ENCODE measurements at places on chromosomes 3 and 15.

DNA sequence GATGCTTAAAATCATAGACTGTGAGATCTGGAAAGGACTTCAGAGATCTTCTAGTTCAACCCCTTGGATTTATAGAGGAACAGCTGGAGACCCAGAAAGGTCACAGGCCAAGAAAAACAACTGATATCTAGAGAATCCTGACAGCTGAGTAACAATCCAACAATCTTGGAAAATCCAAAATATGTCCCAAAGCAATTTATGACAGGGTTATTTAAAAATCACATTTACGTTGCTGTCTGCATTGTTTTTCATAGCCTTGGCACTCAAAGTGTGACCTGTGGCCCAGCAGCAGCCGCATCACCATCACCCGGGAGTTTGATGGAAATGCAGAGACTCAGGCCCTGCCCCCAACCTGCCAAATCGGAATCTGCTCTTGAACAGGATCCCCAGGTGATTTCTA is 78.8 kb downstream of the FBN1 start:
- DNase-seq: no peak

GRCh38 chr3:195154793-195155535 is 116.0 kb downstream of the XXYLT1 start:
- DNase-seq: no peak

DNA sequence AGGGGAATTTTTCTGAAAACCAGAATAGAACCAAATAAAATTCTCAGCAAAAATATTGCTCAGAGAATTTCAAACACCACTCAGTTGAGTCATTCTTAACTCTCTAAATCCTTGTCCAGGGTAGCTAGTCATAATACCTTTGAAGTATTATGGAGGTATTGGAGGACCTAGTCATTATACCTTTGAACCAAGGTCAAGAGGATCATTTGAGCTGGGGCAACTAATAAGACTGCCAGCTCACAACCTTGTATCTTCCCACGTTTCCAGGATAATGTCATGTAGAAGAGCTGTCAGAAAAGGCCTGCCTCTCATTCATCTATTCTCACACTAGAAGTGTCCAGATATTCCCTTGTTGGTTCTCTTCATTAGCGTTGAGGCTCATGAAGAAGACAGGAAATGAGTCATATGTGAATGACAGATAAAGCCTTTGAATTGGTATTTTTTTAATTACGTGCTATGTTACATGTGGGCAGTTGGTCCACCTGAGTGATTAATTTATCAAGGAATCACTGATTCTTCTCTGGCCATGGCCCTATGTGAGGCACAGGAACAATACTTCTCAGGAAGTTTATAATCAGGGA is 48.3 kb downstream of the TOPAZ1 start:
- DNase-seq: no peak

GRCh38 chr15:51229907-51230330 is 108.5 kb downstream of the CYP19A1 start:
- peak; percentile 52 for DNase-seq

GRCh38 chr3:43496740-43497375 is 125.0 kb downstream of the ANO10 start:
- DNase-seq: no peak

DNA sequence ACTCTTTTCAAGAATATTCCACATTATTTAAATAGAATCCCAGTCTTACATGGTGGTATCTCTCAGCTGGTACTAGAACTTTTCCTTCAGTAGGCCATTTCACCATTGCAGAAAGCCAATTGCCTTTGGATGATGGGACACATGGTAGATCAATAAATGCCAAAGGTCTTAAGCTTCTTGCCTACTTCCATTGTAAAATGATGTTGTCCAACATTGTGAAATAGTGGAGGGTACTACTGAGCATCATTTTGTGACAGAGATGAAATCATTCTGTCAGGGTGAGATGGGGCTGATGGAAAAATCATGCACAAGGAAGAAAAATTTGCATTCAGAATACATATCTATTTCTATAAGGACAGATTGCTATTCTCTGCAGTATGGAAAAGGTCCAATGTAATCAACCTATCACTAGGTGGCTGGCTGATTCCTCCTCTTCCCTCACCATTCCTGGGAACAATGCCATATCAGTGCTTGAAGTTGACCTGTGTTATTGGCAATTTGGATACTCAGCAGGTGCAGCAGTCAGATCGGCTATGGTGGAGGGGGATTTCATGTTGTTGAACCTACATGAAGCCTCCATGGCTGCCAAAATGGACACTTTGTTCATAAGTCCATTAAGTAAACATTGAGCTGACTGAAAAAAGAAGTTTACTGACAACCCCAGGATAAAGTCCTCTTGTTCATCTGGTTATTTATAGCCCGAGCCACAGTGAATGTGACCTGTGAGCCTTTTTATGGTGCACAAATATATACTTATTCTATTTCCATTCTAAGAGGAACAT is 596.9 kb upstream of the ARPP21 start:
- DNase-seq: no peak

DNA sequence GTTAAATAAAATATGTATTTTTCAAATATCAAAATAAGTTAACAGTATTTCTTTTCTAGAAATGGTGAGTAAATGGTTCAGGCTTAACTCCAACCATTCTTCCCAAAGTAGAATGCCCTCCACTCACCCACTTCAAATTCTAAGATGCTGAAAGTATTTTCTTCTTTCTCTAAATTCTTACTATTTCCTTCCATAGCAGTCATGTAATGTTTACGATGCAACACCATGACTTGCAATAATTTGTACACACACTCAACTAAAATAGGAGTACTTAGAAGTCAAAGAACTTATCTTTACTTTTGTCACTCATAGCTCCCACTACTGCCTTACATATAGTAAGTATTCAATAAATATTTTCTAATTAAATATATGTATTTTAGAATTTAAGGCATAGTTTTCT is 65.0 kb downstream of the AQR start:
- no peak for DNase-seq

- no peak for DNase-seq
These were observed 19.9 kb downstream of the DNASE1L3 start for GRCh38 chr3:58190882-58191281.

- no peak for DNase-seq
These were observed 651 bp downstream of the PLSCR2 start for GRCh38 chr3:146468671-146469149.

DNA sequence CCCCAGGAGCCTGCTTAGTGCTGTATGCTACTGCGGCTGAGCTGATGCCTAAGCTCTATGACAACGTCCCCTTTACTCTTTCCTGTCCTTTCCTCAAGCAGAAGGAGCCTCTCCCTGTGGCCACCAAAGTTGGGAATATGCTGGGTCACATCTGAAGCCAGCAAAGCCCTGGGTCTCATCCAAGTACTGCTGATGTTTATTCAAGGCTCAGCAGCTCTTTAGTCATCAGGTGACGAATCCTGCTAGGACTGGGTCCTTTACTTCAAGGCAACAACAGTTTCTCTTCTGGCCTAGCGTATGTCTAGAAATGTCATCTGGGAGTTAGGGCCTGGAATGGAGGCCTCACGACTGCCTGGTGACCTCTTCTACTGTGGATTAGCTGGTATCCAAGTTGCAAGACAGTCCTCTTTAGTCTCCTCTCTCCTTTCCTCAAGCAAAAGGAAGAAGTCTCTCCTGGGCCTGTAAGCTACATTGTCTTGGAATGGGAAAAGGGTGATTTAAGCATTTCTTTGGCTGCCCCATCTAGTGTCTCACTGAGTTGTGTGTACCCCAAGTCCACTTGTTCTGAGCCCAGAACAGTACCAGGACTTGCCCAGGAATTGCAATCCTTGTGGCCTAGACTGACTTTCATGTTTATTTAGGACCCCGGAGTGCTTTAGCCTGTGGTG is 63.9 kb downstream of the TNFAIP8L3 start:
- DNase-seq: no peak

- DNase-seq: no peak
These were observed 21.0 kb upstream of the PCSK6 start for GRCh38 chr15:101510212-101511197.

DNA sequence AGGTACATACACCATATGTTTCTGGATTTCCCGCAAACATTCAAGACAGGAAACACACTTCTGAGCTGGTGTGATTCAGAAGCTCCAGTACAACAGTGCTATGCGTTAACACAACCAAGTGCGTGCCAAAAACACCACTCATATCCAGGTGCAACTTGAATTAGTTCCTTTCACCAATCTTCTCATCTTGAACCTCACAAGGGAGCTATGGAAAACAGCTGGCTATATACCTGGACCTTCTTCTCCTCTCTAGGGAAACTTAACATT is 31.3 kb downstream of the SUSD5 start:
- DNase-seq: no peak

DNA sequence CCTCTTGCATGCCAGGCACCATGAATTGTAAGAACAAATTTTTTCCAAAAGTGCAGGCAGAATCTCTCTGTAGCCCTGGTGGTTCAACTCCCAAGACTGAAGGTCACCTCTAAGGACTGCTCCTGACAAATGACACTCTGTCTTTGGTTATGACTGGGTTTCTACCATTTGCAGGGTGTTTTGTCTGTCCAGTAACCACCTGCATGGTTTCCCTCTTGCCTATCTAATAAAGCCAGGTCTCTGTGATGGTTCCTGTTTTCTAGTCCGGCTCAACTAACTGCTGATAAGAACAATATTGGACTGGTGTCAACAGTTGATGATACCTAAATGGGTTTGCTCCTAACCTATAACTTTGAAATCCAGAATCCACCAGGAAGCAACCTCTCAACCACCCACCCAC is 43.7 kb downstream of the ATP8B4 start:
- DNase-seq: no peak

- DNase-seq: no peak
These were observed 5.5 kb downstream of the IFT80 start for GRCh38 chr3:160393346-160394008.

DNA sequence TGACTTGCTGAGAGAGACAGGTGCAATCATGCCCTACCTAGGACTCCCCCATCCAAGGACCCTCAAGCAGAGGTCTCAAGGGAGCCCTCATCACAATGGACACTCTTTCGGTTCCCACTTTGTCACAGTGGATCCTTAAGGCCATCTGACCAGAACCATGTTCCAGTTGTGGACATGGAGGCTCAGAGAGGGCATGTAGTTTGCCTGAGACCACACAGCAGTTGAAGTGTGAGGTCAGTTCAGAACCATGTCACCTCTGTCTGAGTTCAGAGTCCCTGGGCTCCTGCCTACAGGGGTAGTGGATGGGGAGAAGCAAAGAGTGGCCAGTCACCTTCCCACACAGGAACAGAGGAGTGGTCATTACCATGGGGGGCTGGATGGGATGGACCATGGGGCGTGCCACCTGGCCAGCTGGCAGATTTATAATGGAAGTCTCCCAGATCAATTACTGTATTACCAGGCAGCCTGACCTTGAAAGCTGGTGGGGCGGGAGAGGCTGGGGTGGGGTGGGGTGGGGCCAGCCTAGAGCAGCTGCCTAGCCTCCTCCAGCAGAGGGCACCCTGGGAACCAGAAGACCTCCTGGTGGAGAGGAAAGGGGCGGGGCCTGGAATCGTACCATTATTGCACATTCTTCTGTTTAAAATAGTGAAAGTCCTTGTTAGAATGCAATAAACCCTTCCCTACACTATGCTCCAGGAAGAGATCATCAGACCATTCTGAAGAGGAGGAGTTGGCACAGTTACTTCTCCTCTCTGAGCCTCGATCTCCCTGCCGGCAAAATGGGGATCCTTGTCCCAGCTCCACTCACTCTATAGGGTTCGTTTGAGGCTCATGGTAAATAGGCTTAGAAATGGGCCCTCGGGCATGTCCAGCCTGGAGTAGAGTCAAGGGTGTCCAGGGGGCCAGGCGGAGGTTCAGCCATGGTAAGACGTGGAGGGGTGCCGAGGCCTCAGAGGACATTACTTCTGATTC is 26.9 kb upstream of the LINGO1 start:
- peak; percentile 79 for DNase-seq

- DNase-seq: peak; percentile 15
These were observed 422 bp downstream of the LSAMP start for GRCh38 chr3:116444819-116445310.

DNA sequence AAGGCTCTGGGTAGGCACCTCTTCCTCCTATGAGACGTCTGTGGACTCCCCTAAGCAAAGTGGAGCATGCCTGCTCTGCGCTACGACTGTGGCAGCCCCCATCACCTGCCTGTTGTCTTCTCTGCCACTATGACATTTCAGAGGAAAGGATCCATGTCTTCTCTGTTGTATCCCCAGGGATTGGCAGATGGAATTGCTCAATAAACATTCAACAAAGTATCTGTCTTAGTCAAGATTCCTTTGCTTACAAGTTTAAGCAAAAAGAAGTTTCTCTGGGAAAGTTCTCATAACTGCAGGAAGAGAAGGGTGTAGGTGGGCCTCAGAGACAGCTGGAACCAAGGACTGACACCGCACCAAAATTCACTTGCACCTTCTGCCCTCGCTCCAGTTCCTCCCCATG is 34.3 kb downstream of the AMOTL2 start:
- no peak for DNase-seq

- DNase-seq: peak; percentile 54
These were observed 184.4 kb downstream of the PEX5L start for GRCh38 chr3:179852142-179852905.

DNA sequence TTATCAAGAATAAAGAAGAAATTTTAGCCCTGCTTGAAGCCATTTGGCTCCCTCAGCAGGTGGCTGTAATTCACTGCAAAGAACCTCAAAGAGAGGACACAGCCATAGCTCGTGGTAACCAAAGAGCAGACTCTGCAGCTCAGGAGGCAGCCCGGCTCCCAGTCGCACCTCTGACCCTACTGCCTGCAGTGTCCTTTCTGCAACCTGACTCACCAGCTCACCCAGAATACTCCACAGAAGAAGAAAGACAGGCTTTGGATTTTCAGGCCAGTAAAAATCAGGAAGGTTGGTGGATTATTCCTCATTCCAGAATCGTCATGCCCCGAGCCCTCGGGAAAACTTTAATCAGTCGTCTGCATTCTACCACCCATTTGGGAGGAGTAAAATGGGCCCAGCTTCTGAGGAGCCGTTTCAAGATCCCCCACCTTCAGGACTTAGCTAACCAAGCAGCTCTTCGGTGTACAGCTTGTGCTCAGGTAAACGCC is 38.6 kb downstream of the ZBTB11 start:
- DNase-seq: peak; percentile 8

DNA sequence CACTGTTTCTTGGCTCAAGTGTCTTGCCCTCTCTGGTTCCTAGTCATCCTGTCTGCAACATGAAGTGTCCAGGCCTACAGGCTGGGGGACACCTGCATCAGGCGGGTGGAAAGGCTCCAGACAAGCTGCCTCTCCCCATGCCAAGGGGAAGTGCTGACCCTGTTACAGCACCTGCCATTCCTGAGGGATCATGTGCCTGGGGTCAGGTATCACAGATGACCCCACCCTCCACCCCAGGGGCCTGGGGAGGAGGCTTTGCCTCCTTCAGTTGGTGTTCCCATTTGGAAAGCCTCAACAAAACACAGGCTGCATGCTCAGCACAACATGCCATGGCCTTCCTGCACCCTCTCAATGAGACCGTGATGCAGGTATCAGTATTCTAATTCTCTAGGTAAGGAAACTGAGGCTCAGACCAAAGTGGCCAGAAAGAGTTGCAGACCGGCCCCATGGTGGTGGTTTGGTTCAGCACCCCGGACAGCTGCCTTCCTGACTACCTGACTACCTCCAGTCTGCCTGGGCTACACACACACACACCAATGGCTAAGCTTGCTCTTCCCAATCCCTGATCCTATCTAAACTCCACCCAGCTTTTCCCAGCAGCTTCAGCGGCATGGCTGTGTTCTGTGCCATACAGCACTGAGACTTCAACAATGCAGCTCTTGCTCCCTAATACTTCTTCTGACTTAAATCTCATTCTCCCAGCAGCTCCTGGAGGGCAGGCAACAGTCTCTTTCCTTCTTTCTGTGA is 69.7 kb upstream of the LINGO1 start:
- peak; percentile 25 for DNase-seq

All from SK-MEL-5 (cell line).